AG08395 (cell line): ENCODE measurements at places on chromosomes 1 and 21.

- DNase-seq: peak; percentile 80
Measured at GRCh38 chr1:15430787-15431570, 7.3 kb upstream of the CTRC start.

DNA sequence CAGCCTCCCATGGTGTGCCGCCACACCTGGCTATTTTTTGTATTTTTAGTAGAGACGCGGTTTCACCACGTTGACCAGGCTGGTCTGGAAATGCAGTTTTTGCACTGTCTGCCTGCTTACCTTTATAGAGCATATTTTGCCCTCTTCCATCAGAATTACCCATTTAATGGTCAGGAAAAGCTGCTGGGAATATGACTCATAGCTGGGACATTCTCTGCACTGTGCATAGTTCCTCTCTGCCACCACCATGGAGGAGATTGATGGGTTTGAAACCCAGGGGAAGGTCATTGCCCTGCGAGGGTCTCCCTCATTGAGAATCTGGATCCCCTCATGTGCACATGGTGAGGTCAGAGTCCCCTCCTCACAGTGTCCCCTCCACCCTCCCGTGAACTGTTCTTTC is 32.1 kb downstream of the MX1 start:
- peak; percentile 70 for DNase-seq

GRCh38 chr1:16237343-16237830 is 404 bp upstream of the CPLANE2 start:
- DNase-seq: no peak

- DNase-seq: no peak
Measured at GRCh38 chr21:15121655-15122120, 56.9 kb upstream of the NRIP1 start.

DNA sequence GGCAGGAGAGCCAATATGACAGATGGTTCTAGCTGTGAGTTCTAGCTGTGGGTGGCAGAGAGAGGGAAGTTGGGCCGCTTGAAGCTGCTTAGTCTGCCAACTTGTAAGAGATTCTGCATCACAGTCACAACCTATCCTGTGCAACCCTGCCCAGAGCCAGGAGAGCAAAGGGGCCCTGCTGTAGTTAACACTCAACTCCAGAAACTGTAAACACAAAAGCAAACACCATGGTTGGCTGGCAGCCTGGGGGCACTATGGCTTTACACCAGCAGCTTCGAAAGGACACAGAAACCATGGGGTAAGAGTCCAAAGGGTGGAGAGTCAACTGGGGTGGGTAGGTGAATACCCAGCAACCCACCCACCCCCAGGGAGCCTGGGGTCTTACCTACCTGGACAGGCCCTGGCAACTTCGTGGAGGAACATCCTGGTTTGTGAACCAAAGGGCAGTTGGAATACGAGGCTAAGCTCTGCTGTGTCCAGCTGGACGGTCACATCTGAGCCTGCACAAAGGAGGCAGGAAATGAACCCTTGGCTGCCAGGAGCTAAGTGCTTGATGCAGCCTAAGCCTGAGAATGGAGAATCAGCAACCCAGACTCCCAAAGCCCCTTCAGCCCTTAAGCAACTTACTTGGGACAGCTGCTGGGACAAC is 6.4 kb downstream of the INPP5B start:
- DNase-seq: no peak

- DNase-seq: no peak
Measured at GRCh38 chr1:182731852-182732575, 47.6 kb upstream of the RGS8 start.

- DNase-seq: peak; percentile 12
Measured at GRCh38 chr1:165383599-165384405, 27.3 kb upstream of the LMX1A start.

- DNase-seq: no peak
Measured at GRCh38 chr1:93723733-93724270, 42.2 kb upstream of the BCAR3 start.

DNA sequence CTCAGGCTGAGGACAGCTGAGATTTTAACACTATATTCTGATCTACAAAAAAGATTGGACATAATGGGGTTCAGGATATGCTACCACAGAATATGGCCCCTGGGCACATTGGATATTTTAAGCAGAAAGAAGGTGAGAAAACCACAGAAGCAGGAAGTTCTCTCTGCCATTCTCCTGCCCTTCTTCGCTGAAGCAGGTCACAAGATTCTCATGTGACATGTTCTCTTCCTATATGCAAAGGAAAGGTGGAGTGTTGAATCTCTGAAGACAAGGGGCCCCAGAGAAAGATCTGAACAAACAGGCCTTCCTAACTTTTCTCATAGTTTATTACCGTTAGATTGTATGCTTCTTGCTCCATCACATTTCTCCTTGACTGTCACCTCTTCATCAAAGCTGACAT is 285.7 kb downstream of the S1PR1 start:
- no peak for DNase-seq

DNA sequence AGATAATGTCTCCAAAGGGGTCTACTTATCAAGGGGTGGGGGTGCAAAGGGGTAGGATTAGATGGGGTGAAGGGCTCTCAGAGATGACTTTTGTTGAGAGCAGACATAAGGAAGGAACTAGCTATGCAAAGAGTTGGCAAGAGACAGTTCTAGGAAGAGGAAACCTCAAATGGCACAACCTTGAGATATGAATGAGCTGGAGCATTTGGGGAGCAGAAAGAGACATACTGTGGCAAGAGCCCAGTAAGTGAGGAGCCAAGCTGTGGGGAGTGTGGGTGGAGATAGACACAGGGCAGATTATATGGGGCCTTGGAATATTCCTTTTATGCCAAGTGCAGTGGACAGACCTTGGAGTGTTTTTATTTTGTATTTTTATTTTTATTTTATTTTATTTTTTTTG is 84.8 kb upstream of the BTG3 start:
- no peak for DNase-seq

- no peak for DNase-seq
Measured at GRCh38 chr1:39564340-39564739, 12.2 kb downstream of the PABPC4 start.

DNA sequence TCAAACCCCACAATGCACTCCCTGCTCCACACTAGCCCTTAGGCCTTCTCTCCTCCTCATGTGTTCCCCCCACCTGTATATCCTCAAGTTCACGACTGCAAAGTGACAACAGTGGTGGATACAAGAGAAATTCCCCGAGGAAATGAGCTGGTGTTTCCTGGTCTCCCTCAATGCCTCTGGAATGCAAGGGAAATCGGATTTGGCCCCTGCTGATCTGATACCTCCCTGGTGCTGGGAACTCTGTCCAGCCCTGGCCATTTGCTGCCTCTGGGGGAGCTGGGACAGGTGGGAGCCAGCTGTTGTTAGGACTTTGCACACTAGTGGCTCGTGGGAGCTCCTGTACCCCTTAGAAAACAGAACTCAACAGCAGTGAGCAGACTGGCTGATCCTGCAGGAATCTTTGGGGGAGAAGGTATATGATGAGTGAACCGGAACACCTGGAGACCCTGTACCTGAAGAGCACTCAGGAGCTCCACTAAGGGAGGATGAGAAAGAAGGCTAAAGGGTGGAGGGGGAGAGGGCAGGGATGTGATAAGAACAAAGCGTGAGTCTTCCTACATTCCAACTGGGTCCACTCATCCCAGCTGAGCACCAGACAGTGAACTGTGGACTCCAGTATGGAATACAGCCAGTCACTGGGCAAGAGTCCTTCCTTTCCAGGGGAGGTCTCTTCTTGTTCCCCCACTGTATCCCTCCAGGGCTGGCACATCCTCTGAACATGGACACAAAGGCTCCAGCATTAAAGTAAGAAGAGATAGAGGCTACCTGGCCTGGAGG is 69.3 kb downstream of the PLXNA2 start:
- DNase-seq: peak; percentile 72

DNA sequence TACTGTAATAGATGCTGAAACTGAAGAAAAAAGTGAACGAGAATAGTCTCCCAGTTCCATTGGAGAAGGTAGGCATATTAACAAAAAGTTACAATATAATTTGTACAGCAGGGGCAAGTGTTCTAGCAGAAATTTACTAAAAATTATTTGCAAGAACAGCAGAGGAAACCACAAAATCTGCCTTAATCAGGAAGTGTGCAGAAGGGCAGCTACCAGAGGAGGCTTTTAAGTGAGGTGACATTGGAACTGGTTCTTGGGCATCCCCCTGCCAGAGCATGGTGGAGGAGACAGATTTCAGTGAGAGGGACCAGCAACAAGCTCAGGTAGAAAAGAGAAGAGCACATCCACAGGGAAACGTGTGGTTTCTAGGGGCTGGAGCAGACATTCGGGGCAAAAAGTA is 279.3 kb upstream of the CAMK1G start:
- DNase-seq: no peak

DNA sequence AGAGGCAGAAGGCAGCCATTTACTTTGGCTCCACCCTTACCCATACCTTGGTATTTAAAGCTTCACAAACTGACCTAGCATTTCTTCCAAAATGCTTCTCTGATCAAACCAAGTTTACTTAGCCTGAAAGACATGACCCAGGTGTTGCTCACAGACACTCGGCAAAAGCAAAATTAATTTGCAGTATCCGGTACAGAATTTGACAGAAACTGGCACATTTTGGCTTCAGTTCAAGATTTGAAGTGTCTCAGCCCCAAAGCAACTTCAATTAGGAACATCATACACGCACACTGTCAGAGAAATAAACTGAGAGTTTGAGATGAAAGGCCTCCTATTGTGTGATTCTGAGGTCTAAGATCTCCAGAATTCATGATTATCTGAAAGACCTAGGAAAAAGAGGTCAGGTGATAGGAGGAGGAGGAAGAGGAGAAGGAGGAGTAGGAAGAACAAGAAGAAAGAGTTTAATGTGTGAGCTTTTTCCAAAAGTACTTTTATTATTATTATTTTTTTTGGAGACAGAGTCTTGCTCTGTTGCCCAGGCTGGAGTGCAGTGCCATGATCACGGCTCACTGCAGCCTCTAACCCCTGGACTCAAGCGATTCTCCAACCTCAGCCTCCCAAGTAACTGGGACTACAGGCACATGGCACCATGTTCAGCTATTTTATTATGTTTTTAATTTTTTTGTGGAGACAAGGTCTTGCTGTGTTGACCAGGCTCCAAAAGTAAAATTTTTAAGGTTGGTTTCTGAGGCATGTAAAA is 143.6 kb downstream of the SLC45A1 start:
- DNase-seq: no peak

- no peak for DNase-seq
Measured at GRCh38 chr21:26751305-26751704, 93.9 kb downstream of the ADAMTS1 start.

GRCh38 chr1:5704561-5705514 is 287.4 kb downstream of the NPHP4 start:
- DNase-seq: no peak

GRCh38 chr1:151574575-151575529 is 34.7 kb downstream of the TUFT1 start:
- DNase-seq: peak; percentile 94

DNA sequence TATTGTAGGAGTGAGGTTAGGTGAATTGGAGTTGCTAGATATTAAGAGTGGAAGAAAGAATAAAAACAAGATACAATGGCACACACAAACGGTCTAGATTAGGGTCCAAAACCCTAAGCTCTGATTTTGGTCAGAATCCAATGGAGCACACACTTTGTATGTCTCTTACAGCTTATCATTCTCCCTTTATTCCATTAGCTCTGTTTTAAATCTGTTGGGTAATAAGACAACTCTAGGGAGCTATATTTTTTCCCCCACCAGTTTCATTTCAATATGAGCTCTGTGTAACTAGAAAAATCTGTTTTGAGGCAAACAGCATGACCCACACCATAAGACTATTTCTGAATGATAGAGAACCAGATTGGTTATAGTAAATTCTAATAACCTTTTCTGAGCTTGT is 465.6 kb downstream of the ADGRL2 start:
- no peak for DNase-seq

- no peak for DNase-seq
Measured at GRCh38 chr1:218488986-218489385, 143.8 kb downstream of the TGFB2 start.

GRCh38 chr1:63129184-63129583 is 193.2 kb upstream of the FOXD3 start:
- no peak for DNase-seq

GRCh38 chr1:170097449-170097948 is 23.0 kb upstream of the KIFAP3 start:
- no peak for DNase-seq

- no peak for DNase-seq
Measured at GRCh38 chr1:153310526-153310925, 2.2 kb downstream of the PGLYRP3 start.

- DNase-seq: no peak
Measured at GRCh38 chr1:2850502-2850901, 49.0 kb upstream of the TTC34 start.

DNA sequence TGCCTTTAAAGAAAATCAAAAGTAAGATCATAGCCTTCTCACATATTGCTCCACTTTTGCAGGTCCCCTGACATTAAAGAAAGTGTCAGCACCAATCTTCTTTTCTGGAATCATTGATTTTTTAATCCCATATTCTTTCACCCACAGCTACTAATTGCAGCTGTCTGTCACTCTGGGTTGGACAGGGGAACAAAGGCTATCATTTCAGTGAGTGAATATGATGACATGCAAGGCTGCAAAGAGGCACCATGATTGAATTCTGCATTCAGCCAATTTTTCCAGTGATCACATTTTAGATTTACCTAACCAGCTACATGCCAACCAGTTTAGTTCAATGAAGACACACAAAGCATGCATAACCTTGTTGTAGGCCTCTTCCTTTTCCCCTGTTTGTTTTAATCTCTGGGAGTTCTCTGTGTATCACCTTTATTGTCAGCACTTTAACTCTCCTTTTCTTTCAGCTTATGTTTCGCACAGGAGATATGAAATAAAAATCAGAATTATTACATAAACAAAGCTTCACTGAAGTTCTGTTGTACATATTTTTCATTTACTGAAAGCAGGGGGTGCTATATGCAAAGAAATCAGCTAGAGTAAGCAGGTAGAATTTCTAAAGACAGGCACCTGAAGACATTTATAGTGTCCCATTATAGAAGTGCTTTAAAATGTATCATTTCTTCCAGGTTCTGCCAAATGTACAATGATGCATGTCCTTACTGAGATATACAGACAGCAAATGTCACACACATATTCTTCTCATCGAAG is 584.8 kb downstream of the PLA2G4A start:
- DNase-seq: no peak
